Hematopoietic multipotent progenitor cell treated with erythropoietin and hydrocortisone succinate and interleukin-3 and kit ligand, for 15 days (in vitro differentiated cells): ENCODE measurements at places on chromosomes 3 and 15.

- no peak for DNase-seq
Observed at GRCh38 chr3:129962600-129962999, 11.9 kb upstream of the TRH start.

GRCh38 chr3:101381809-101382208, 61.4 kb upstream of the IMPG2 start:
- peak; percentile 68 for DNase-seq

GRCh38 chr3:100401674-100402041, 319 bp downstream of the LNP1 start:
- DNase-seq, result no peak

DNA sequence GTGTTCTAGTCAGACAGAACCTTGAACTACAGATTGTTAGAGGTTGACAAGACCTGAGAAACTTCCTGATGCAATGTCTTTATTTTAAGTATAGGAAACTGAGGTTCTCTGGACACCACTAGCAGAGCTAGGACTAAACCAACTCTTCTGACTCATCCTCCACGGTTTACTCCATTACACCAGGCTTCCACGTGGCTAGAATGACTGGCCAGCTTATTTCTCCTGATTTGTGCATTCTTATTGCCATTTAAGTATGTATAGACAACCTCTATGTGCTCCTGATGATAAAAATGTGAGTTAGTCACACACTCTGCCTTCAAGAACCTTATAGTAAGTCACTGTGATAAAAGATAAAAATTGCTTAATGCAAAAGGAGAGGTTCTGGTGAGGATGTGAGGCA, 182.7 kb downstream of the MEX3B start:
- DNase-seq, result no peak

- DNase-seq, result no peak
Observed at GRCh38 chr15:27234593-27234992, 263.6 kb downstream of the GABRG3 start.

DNA sequence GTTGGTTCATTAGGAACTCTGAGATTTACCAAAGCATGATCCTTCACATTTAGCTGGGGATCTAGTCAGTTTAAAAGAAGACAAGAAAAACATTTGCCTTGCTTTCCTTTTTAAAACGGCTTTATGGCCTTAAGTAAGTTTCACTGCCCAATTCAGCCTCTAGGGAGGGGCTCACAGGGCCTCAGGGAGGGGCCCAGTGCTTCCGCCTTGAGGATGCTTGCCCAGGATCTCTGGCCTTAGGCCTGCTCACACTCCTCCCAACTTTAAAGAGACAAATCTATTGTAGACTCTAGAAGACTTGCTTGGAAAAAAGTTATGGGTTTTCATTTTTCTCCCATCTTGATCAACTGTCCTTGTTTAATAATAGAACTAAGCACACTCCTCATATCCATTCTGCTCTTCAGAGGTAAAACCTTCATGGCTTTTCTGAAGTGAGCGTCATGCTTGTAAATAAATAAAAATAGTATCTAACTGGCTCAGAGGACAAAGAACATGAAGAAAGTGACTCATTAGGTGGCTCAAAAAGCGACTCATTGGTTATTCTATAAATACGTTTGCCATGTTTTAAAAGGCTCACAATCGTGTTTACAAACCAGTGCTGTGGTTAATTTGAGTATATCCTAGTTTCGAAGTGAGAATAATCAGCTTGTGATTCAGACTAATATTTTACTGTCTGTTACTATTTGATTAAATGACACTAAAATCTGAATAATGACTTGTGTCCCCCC, 13.7 kb downstream of the PDHB start:
- no peak for DNase-seq

- no peak for DNase-seq
Observed at GRCh38 chr15:55260562-55261131, 29.0 kb downstream of the RAB27A start.

GRCh38 chr3:196789885-196790359, 50.3 kb downstream of the PAK2 start:
- no peak for DNase-seq

DNA sequence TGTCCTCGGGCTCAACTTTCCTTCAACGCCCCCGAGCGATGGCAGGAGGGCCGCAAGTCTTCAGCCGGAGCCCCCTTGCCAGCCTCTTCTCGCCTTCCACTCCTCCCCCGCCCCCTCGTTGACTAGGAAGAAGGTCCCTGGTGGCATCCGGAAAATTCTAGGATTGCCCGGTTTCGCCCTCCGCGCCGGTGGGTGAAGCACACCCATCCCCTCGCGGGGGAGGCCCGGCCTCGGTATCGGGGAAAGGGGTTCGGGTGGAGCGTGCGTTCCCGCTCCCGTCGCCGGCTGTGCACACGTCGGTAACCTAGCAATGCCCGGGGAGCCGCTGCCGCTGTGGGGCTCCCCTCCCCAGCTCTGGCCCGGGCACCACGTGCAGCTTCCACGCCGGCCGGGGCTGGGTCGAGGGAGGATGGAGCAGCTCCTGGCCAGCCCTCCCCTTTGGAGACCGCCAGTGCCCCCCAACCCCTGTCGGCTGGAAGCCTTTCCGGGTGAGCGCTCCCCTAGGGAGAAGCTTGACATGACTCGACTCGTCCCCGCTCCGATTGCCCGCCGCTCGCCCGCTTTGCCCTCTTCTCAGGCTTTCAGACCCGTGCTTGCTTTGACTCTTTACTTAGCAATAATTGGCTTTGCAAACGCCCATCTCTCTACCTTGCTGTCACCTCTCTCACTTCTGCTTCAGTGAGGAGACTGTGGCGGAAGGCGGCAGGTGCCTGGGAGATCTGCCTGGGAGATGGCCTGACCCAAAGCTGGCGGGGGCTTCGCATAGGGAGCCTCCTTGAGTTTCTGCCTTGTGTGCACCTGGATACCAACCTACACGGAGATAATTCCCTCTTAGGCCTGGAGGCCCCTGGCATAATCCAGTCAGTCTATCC, 1.3 kb downstream of the CACNA1D start:
- DNase-seq, result no peak
